Activated effector memory CD4-positive, alpha-beta T cell treated with anti-CD3 and anti-CD28 coated beads, Interleukin-2, amount 50 U/mL, for 16 hours (primary cell): ENCODE measurements at places on chromosomes 5 and 9.

DNA sequence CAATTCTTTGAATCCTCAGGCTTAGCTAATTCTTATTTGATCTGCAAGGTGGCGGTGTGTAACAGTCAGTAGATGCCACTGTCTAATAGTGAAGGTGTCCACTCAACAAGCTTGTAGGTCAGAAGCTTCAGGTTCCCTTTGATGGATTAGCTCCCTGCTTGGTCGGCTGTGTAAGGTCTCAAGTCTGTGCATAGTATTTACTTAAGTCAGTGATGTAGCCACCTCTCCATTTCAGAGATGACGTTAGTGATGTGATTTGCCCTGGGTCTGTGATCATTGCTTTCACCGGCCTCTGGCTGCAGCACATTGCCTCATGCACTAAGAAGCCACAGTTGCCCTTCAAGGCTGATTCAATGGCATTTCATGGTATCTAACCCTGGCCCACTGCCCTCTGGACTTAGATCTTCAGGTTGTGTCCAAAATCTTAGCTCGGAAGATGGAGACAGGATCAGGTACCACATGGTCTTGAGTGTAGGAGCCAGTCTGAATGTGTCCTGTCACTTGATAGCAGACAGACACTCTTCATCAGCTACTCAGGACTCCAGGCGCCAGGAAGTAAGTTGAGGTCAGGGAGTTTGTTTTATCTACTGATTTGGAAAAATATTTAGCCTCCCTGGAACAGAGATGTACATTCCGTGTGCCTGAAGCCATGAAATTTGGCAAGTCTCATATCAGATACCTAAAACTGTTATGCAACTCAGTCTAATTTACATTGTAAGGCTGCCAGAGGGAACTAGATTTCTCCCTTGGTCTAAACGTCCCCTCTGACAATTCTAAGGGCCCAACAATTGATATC is 42.9 kb downstream of the SUB1 start:
- DNase-seq, result no peak

DNA sequence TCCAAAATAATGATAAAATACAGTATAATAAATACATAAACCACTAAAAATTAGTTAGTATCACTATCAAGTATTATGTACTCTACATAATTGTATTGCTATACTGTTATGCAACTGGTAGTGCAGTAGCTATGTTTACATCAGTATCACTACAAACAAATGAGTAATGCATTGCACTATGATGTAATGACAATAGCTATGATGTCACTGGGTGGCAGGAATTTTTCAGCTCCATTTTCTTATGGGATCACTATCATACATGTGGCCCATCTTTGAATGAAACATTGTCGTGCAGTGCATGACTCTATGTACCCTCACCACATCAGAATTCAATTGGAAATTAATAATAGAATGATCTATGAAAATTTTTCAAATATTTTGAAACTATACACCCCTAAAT is 201.3 kb downstream of the MPDZ start:
- DNase-seq, result no peak

GRCh38 chr9:109725460-109725859 is 54.5 kb upstream of the PALM2AKAP2 start:
- no peak for DNase-seq

DNA sequence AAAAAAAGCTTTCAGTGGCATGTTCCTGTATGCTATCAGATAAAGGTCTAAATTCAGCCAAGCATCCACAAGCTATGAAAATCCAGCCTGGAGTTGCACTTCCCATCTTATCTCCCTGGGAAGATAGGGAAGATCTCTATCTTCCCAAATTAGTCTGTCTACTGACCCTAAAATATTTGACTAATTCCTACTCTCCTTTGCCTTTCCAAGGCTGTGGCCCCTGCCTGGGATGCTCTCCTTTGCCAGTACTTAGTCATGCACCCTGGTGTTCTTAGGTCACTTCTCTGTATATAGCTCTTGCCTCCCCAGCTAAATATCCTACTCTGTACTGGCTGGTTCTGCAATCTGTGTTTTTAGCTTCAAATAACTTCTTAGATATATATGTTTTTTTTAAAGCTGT is 44.0 kb upstream of the PLPP1 start:
- no peak for DNase-seq

DNA sequence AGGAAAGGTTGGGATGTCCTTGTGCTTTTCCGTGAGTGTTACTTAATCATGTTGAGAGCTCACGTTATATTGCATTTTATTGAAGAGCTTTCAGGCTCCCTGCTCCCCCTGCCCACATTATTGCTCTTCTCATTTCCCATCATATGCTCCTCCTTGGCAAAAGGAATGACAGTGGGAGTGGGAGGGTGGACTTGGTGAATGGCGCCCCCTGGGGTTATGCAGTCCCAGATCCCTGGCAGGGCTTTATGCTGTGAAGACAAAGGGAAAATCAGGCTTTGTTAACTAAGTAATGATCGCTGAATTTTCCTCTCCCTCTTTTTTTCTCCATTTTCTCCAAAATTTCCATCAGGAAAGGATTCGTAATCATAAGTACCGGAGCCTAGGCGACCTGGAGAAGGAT is 166.6 kb downstream of the SMARCA2 start:
- DNase-seq, result no peak

GRCh38 chr5:122145906-122146305 is 16.6 kb downstream of the ZNF474 start:
- no peak for DNase-seq

DNA sequence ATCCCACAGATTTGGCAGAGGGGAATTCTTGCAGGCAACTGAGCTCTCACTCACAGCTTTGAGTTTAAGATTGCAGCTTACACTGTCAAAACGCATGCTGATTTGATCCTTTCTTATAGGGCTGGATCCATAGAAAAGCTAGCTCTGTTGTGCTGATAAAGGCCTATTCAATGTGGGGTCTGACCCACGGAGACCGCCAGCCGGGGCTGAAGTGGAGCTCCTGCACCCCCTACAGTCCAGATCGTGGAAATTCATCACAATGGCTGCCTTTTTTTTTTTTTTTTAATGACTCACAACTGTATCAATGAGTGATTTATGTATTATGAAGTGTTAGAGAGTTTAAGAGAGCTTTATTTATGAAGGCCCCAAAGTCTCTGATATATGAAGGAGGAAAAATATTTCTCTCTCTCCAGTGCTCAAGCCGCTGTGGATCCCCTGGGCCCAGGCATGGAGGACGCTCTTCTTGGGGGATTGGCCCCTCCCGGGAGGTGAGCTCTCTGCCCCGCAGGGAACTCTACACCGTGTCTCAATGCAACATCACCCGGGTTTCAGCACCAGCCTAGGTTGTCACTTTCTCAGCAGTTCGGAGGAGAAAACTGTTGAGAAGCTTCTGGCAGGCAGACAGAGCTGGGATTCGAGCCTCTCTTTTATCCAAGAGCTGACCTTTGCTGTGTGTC is 700.2 kb downstream of the IRX1 start:
- DNase-seq, result no peak

GRCh38 chr5:137393196-137393993 is 105.7 kb downstream of the SPOCK1 start:
- no peak for DNase-seq

DNA sequence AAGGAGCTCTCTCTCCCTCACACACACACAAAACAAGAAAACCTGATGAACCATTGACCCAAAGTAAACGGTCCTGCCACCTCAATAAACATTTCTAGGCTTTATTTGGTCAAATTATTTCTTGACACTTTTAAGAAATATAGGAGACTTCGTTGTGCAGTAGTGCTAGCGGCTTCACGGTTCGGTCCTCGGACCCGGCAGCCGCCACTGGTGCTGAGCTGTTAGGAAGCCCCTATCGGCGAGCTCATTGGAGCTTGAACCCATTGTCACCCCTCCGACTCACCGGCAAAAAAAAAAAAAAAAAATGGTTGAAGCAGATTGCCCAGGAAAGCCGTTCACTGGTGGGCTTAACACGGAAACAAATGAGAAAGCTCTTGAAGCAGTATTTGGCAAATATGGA is 1695.6 kb upstream of the ACO1 start:
- no peak for DNase-seq

DNA sequence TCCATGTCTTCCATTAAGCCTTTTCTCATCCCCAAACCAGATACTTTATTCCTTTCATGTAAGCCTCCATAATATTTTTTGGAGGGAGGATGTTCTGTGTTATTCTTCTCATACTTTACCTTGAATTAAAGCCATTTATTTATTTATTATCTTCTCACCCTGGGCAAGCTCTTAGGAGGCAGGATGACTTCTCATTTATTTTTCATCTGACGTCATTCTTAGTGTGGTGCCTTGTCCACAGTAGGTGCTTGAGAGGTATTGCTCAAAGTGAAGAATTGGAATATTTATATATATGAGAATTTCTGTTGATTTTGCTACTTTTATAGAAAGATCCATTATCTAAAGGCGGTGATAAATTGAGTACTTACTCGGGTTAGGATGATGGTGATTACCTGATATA is 458.3 kb upstream of the ACTBL2 start:
- no peak for DNase-seq

DNA sequence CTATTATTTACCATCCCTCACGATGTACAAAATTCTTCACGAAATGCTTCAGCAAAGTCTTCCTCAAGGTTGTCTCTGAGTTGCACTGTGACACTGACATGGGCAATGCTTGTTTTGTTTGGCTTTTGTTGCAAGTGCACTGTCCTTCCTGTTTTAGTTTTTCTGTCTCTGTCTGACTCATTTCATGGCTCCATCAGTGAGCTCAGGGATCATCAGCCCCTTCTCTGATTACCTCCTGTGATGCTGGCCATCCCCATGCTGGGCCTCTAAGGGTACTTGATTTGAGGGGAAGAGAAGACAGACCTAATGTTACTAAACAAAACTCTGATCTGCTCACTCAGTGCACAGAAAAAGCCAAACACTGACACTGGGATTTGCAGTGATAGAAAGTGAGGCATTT is 37.6 kb upstream of the STX17 start:
- DNase-seq, result no peak

- DNase-seq, result no peak
Observed at GRCh38 chr9:88997646-88998045, 6.4 kb downstream of the S1PR3 start.

- DNase-seq, result no peak
Observed at GRCh38 chr9:130488621-130489330, 44.0 kb downstream of the ASS1 start.

- no peak for DNase-seq
Observed at GRCh38 chr5:154117050-154117449, 73.5 kb upstream of the GALNT10 start.

DNA sequence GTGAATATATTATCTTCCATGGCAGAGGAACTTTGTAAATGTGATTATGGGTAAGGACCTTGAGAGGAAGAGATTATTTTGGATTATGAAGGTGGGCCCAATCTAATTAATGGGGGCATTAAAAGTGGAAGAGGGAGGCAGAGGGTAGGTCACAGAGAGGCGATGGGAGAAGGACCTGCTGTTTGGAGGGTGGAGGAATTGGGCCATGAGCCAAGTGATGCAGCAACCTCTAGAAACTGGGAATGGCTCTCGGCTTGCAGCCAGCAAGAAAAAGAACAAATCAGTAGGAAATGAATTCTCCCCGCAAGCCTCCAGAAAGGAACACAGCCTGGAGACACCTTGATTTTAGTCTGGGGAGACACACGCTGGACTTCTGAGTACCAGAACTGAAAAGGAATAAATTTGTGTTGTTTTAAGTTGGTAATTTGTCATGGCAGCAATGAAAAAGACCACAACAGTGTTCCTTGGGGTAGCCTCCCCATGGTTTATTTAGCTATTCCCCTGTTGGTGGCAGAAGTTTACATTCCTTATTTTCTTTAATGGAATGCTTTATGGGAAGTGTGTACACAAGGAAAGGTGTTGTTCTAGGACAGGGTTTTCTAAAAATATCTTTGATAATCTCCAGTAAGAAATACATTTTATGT is 103.6 kb downstream of the HSPA4 start:
- no peak for DNase-seq

DNA sequence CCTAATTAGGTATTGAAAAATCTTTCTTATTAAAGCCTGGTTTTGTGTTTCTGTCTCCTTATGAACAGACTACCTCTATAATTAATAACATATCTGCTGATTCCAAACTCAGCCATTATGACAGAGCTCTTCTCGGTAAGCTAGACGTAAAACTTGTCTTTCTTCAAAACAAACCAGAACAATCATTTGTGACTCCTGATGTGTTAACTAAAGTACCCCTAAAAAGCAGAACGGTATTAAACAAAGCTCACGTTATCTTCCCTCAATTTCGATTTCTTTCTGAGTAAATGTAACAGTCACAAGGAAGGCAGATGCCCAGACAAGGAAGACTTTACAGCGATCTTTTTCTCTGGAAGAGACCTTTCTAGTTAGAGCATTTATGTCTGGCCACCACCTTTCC is 1.8 kb downstream of the SEMA5A start:
- DNase-seq, result no peak

GRCh38 chr9:36874921-36875320 is 159.1 kb downstream of the PAX5 start:
- DNase-seq, result no peak

GRCh38 chr5:34804913-34805312 is 34.1 kb upstream of the TTC23L start:
- DNase-seq, result no peak

DNA sequence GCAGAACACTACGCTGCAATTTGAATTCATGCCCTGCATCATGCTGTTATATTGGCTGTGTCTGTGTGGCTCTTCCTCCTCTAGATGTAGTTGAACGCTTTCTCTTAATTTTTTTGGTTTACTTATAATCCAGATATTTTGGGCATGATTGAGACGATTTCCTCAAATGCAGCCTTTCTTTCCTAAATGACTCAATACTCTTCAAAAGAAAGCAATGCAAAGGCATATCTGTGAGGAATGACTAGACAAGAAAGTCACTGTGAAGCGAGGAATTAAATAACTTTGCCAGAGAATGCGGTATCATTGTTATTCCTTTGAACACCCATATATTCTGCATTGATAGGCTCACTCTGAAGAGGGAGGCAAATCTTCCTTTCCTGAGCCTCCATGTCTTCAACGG is 152.8 kb downstream of the YIPF5 start:
- DNase-seq, result no peak

DNA sequence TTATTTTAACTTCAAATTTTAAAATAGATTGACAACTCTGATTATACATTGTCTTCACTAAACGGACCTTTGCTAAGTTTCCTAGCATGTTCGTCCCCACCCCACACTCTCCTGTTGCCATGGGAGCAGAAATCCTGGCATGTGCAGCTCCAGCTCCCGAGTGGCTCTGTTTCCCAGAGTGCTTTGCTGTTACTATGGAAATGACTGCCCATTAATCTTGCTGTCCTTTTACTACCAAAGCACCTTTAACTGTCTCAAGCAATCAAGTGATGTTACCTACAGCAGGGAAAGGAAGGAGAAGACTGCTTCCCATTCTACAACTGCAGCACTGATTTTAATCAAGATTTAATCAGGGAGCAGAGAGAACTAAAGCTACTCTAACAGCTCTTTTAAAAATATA is 212.0 kb upstream of the KIF2A start:
- no peak for DNase-seq

GRCh38 chr5:167896814-167897213 is 394.6 kb upstream of the WWC1 start:
- no peak for DNase-seq

- no peak for DNase-seq
Observed at GRCh38 chr5:9927106-9927505, 297.0 kb upstream of the TAS2R1 start.
